ENCODE measurements at places on chromosomes 12 and 14. TPM values are rescaled to one million over a fixed set of nuclear protein-coding genes. Genes with fewer than 3 reads are reported as not detected.

The YLPM1 gene
- 26.8 TPM for polyA plus RNA-seq

The KIF26A gene
- not detected for polyA plus RNA-seq

The SELPLG gene
- polyA plus RNA-seq, result 831 TPM

The ASB2 gene
- not detected for polyA plus RNA-seq

The CLEC7A gene
- not detected for polyA plus RNA-seq

The ZNF140 gene
- polyA plus RNA-seq, result 22.9 TPM

The LHX5 gene
- polyA plus RNA-seq, result not detected

The FOXN4 gene
- not detected for polyA plus RNA-seq

The GDF3 gene
- not detected for polyA plus RNA-seq

The CLEC12A gene
- not detected for polyA plus RNA-seq

The CACNA1C gene
- 0.05 TPM for polyA plus RNA-seq

The CD4 gene
- 364 TPM for polyA plus RNA-seq
